Endodermal cell (in vitro differentiated cells): ENCODE measurements at places on chromosomes 12 and 14. TPM values are rescaled to one million over a fixed set of nuclear protein-coding genes. Genes with fewer than 3 reads are reported as not detected.

DNA sequence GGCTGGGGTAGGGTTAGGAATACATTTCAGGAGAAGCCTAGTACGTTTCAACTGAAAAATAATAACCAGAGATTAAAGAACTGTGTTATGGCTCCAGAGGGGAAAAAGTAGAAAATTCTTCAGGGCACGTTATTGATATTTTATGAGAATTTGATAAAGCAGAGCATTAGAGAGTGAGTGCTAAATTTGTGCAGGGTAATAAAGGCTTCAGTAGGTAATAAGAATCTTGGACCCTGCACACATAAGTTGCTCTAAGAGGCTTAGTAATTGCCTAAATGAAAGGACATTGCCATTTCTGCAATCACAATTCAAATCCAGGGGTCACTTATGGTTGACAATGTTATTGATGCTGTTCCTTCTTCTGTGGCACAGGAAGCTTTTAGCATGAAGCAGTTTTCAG, 439.4 kb upstream of the DCN start:
- no peak for DNase-seq

GRCh38 chr12:5456906-5457305, 25.0 kb downstream of the NTF3 start:
- DNase-seq, result no peak

DNA sequence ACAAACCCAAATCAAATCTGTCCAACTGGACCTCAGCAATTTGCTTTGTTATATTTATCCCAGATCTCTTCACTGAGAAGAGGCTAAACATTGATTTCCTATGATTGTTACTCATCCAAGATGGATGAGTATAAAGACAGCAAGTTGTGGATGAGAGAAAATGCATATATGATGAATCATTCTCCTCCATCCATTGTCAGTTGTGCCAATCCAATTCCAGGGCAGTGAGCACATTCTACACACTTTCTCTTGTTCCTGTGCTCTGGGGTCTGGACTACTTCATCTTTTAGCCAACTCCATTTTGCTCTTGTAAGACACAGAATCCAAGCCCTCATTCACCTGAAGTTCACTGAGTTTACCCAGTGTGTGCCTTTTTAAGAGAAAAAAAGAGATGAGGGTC, 105.7 kb downstream of the GCH1 start:
- no peak for DNase-seq

DNA sequence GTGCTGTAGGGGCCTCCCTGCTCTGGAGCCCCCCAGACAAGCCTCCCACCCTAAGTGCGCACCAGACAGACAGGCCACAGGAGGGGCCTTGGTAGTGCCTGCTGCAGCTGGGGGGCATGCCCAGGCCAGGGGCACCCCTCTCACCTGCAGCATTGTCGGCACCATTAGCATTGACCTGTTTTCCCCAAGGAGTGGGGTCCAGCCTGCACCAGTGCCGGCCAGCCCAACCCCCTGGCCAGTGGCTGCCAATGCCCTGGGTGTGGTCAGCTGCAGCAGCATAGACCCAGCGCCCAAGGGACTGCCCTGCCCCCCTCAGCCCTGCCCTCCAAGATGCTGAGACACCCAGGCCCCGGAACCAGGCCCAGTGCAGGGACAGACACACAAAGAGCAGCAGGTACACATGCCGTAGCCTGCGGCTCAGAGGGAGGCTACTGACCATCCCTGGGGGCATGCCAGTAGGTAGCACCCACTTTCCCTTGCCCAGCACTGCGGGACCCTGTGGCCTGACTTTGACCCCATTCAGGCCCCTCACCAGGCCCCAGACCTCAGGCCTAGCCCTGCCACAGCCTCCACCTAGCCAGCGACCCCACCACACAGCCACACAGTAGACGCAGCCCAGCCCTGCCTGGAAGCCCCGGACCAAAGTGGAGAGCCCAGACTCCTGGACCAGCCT, 1.0 kb downstream of the AHNAK2 start:
- no peak for DNase-seq

GRCh38 chr12:47881826-47882427, 22.9 kb downstream of the VDR start:
- no peak for DNase-seq

GRCh38 chr14:100780646-100781355, 45.1 kb upstream of the MEG3 start:
- no peak for DNase-seq

DNA sequence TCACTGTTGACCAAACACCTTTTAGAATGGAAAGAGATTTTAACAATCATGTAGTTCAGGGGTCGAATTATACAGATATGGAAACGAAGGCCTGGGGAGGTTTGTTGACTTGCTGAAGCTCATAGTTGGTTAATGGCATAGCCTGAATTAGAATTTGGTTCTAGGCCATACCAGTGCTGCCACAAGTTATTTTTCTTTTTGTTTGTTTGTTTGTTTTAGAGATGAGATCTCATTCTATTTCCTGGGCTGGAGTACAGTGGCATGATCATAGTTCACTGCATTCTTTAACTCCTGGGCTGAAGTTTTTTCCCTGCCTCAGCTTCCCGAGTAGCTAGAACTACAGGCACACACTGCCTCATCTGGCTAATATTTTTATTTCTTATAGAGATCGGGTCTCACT, 25.4 kb upstream of the ALG10B start:
- no peak for DNase-seq

GRCh38 chr12:101775816-101776215, 36.6 kb upstream of the SYCP3 start:
- DNase-seq, result no peak

GRCh38 chr12:91397866-91398532, 215.4 kb upstream of the DCN start:
- no peak for DNase-seq

DNA sequence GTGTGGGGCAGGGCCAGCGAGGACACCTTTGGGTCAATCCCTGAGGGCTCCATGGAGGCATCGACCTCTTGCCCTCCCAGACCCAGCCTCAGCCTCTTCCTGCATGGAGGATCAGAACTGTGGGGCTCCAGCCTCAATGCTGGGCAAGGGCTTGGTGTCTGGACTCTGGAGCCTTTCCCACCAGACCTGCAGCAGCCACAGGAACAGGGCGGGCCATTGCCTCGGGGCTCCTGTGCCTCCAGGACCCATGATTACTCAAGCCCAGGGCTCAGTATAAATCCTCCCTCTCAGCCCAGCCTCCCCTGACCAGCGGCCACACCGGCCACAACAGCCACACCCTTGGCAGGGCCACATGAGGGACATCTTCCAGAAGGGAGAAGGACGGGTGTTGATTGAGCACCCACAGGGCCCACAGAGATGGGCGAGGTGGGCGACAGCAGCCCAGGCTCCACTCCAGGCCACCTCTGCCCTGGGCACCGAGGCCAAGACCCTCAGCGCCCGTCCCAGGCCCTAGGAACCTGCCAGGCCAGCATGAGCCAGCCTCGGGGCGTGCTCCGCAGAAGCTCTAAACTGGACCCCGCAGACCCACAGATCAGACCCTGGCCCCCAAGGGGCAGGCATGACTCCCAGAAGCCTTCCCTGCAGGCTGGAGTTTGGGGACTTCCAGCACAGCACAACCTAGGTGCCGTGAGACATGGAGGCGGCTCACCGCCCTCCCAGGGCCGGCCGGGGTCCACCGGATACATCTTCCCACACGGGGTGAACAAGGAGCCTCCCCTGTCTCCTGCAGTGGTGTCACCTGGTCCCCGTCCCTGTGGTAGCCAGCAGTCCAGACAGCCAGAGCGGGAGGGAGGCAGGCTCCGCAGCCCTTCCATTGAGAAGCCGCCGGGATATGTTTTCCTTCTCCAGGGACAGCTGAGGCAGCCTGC, 25.1 kb downstream of the NCOR2 start:
- DNase-seq, result no peak

GRCh38 chr12:47184813-47185212, 105.1 kb upstream of the AMIGO2 start:
- DNase-seq, result no peak

DNA sequence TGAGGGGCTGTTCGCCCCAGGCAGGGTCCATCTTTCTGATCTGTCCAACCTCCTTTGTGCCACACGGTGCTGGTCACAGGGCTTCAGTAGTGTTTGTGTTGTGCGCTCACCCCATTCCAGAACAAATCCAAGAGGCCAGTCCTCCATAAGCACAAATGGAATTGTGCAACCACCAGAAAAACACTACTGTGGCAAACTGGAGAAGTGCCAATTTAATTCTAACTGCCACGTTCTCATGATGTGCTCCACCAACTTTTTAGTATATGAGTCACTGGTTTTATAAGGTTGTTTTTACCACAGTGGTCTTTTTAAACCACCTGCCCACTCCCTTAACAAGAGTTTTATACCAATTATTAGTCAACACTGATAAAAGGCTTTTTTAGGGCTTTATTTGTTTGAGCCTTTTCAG, 380.2 kb downstream of the NAV3 start:
- no peak for DNase-seq

DNA sequence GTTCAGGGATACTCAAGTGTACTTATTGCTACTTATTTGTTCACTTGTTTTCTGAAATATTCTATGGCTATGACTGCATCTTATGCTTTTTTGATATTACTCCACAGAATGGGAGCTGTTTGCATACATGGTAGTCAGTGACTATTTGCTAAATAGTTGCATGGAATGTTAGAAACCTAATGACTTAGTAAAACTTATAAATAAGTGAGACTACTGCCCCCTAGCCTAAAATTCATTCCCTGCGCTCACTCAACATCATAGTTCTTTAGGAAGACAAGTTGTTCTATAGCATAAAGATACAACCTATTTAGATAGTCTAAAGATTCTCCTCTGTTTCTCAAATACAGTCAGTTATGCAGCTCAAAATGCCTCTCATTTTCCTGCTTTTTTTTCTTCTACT, 305.5 kb downstream of the CEP128 start:
- no peak for DNase-seq

- DNase-seq, result no peak
These were observed 282.4 kb downstream of the DPF3 start for GRCh38 chr14:72611506-72611905.

- no peak for DNase-seq
These were observed 54.4 kb downstream of the PELI2 start for GRCh38 chr14:56172571-56172971.

GRCh38 chr14:90604356-90604755, 207.5 kb downstream of the CALM1 start:
- no peak for DNase-seq

- DNase-seq, result no peak
These were observed 110.5 kb downstream of the TTLL5 start for GRCh38 chr14:75771595-75771994.

GRCh38 chr14:90281756-90282155, 25.4 kb downstream of the PSMC1 start:
- no peak for DNase-seq

DNA sequence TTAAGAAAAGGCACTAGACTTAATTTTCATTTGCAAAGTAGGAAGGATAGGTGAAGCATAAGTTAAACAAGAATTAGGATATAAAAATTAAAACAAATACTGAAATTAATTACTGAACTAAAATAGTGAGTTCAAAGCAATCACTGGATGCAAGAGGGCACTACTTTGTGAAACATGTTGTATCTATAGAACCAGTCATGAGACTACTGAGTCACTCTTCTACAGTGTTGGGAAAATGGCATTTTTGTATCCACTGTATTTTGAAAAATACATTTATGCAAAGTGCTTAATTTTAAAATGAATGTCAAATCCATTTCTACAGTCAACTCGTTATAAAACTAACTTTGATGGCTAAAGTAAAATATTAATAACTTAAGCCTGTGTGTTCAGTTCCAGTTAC, 47.9 kb downstream of the SEL1L start:
- DNase-seq, result no peak

GRCh38 chr12:10033783-10034545, 3.5 kb downstream of the CLEC9A start:
- DNase-seq, result no peak

GRCh38 chr12:110223777-110224378, 57.2 kb upstream of the ATP2A2 start:
- DNase-seq, result no peak

- no peak for DNase-seq
These were observed 31.1 kb upstream of the TMEM179 start for GRCh38 chr14:104635717-104636116.

- no peak for DNase-seq
These were observed 26.5 kb downstream of the PHETA1 start for GRCh38 chr12:111342376-111342775.

DNA sequence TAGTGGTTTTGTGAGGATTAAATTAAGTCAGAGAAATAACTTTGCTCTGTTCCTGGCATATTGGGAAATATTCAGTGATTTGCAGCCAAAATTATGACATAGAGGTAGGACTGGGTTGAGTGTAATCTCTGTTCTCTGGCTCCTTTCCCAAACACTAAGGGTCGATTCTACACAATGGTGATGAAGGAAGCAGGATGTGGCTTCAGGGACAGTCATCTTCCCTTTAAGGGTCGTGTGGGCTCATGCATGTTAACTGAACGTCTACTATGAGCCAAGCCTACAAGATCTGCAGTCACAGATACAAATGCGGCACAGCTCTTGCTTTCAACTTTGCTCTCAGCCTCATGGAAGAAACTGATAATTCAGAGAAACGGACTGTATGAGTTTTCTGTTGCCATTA, 381.6 kb downstream of the VRK1 start:
- DNase-seq, result no peak

DNA sequence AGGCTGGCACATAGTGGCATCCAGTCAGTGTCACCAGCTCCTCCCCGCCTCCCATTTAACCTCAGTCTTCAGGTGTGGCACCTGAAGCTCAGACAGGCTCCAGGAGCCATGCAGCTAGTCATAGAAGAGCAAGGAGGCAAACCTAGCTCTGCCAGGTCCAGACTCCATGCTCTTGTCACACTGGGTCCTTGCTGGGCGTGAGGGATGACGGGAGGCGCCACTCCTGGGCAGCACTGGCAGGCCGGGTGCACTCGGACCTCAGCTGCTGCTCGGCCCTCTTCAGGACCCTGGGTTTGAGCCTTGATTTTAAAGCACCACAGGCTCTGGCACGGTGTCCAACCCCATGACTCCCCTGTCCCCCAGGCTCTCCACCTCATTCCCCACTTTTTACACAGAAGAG, 24.1 kb downstream of the ITPK1 start:
- DNase-seq, result no peak

- DNase-seq, result no peak
These were observed 88.8 kb downstream of the TMX1 start for GRCh38 chr14:51328772-51329353.

- DNase-seq, result no peak
These were observed 404.5 kb downstream of the FUT8 start for GRCh38 chr14:65817011-65817410.

The ALDH2 gene
- 73.7 to 93.4 TPM (median 91.4 TPM) in 3 replicates for total RNA-seq

The PHETA1 gene
- 5.9 to 15.0 TPM (median 15.0 TPM) in 3 replicates for total RNA-seq

The GPRC5D gene
- not detected in 2 replicates for total RNA-seq

The PA2G4 gene
- 89.2 to 182 TPM (median 161 TPM) in 3 replicates for total RNA-seq

The ADAMTS20 gene
- total RNA-seq, result 0.70 TPM in 2 replicates

The KCNMB4 gene
- 11.5 to 14.2 TPM (median 11.9 TPM) in 3 replicates for total RNA-seq

The BRMS1L gene
- total RNA-seq, result 4.7 to 9.0 TPM (median 7.9 TPM) in 3 replicates
